GM13977 (cell line): ENCODE measurements at places on chromosomes 16 and 17.

- DNase-seq, result no peak
Observed at GRCh38 chr17:70929226-70929625, 759.9 kb downstream of the KCNJ2 start.

- DNase-seq, result no peak
Observed at GRCh38 chr16:12025472-12025871, 48.9 kb downstream of the SNX29 start.

DNA sequence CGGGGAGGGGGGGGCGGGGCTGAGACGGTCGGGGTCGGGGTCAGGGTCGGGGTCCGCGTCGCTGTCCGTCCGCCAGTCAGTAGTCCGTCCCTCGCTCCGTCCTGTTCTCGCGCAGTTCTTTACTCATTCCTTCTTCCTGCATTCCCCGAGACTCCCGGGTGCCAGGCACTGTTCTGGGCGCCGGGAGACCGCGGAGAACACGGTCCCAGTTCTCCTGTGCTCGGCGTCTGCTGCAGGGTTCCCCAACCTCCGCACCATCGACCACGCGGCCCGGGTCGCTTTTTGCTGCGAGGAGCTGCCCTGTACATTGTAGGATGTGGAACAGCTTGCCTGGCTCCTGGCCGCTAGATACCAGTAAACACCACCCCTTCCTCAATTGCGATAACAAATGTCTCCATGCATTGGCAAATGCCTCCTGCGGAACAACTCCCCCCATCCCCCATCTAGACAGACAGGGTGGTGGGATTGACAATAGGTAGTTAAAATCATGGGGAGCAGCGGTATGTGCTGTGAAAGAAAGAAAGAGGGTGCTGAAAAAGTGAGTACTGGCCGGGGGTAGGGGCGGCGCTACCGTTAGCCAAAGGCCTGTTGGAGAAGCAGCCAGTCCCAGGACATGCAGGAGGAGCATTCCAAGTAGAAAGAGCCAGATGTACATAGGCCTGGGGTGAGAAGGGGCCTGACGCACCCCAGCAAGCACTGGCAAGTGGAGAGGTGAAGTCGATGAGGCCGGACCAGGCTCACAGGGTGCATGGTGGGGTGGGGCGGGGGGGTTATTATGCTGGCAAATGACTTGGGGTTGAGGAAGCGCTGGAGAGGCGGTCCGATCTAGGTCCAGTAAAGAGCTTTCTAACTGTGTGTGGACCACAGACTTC, 631 bp downstream of the TRAF7 start:
- DNase-seq, result no peak

GRCh38 chr16:22141767-22142166, 20.5 kb upstream of the SDR42E2 start:
- DNase-seq, result no peak

DNA sequence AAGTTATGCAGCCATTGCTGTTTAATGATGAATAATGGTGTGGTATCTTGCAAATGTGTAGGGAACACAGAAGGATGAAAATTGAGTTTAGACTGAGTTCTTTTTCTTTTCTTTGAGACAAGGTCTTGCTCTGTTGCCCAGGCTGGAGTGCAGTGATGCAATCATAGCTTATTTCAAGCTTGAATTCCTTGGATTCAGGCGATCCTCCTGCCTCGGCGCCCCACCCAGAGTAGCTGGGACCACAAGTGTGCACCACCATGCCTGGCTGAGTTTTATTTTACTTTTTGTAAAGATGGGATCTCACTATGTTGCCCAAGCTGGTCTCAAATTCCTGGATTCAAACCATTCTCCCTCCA, 74.6 kb upstream of the TBC1D3K start:
- no peak for DNase-seq

DNA sequence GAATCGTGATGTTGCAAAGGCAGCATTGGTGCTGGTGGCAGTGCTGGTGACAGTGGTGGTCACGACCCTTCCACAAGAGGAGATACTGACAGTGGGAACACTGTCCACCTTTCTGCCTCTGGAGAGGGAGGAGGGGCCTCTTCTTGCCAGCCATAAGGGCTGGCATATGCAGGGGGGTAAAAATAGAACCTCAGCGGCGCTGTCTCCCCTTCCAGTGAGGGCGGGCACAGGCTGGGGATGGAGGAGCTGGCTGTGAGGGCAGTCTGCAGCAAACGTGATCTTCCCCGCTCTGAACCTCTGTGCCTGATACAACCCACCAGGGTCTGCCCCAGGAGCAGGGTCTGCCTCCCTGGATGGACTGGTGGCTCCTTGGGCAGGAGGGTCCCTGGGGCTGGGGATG, 3.4 kb downstream of the RAP1GAP2 start:
- no peak for DNase-seq

GRCh38 chr17:15954222-15954621, 9.3 kb downstream of the ADORA2B start:
- DNase-seq, result no peak

DNA sequence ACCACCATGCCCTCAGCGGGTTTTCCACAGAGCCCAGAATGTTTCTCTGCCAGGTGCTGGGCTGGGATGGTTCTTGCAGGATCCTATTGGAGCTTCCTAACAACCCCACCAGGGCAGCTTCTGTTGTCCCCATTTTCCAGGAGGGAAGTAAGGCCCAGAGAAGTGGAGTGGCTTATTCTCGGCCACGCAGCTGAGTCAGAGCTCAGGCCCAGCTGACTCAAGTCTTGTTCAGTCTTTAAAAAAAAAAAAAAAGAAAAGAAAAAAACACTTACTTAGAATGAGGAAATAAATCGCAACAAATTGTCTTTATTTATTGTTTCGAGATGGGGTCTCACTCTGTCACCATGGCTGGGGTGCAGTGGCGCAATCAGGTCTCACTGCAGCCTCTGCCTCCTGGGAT, 413.0 kb downstream of the CPPED1 start:
- DNase-seq, result no peak

DNA sequence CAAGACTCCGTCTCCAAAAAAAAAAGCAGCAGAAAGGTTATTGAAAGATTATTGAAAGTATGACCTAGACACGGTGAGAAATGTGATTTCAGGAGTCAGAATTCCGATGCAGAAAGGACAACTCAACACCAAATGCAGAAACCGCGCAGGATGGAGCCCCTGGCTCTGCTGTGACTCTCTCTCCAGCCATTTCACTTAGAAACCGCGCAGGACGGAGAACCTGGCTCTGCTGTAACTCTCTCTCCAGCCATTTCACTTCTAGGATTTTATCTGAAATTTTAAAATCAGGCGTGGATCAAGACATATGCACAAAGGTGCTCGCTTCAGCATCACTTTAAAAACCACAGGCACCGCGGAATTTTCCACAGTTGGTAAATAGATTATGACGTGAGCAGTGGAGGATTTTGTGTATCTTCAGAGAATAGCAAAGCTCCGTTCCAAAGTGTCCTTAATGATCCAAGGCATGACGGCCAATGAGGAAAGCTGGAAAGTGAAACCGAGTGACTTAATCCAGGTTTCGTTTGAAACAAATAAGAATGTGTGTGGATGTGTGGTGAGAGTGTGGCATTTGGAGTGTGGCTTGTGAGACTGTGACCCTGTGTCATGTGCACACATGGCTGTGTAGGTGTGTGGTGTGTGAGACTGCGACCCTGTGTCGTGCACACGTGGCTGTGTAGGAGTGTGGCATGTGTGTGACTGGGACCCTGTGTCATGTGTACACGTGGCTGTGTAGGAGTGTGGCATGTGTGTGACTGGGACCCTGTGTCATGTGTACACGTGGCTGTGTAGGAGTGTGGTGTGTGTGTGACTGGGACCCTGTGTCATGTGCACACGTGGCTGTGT, 9.5 kb downstream of the UTS2R start:
- DNase-seq, result no peak

GRCh38 chr16:16021020-16021419, 71.6 kb downstream of the ABCC1 start:
- no peak for DNase-seq
